Brain pericyte (primary cell): ENCODE measurements at places on chromosomes 4 and X.

GRCh38 chr4:179595671-179596410, 2153.6 kb upstream of the AGA start:
- no peak for DNase-seq

DNA sequence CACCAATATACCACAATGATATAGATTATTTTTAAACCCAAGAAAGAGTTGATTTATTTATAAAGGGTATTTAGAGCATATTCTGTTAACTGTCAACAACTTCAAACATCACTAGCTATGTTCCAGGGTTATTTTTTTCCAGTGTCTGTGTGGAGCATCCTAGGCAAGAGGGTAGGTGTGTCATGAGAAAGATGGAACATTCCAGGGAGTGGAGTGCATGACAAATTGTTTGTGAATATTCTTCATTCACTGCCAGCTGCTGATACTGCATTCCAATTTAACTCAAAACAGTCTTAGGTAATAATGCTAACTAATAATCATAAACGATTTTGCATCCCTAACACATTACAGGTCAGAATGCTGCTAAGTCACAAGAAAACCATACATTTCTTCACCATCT, 148.7 kb upstream of the RASGEF1B start:
- DNase-seq = no peak

GRCh38 chrX:133989490-133989889, 4.1 kb upstream of the GPC3 start:
- no peak for DNase-seq

DNA sequence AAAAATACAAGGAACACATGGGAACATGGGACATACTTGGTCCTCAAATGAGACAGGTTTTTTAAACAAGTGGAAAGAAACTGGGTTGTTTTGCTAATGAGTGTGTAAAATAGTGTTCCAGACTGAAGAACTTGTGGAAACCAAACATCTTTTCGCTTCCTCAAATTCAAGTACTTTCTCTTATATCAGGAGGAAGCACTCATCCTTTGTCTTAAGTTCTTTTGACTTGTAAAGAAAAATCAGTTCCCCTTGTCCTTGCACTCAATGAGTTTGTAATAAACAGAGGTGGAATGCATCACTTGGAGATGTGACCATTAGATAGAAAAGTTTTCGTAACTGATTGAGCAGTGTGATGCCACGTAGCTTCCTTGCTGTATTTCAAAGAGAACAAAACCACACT, 101.1 kb downstream of the PHOX2B start:
- DNase-seq = no peak

DNA sequence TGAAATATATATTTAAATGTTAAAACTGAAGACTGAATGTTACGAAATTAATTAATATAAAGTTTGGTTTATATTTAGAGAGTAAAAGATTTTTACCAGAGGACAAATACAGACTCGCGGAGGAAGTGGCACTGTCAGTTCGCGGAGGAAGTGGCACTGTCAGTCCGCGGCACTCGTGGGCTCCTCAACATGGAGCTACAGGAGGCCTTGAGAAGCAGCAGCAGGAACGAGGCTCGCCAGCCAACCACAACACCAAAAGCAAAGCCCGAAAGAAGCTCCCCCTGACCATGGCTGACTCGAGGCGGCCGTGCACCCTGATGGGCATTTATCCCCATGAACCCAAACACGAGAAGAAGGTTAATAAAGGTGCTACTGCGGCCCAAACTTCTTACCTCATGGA, 125.3 kb upstream of the PABPC4L start:
- DNase-seq = no peak

- DNase-seq = no peak
Observed at GRCh38 chrX:37781814-37782213, 2.0 kb downstream of the CYBB start.

- no peak for DNase-seq
Observed at GRCh38 chrX:153649915-153650782, 3.1 kb downstream of the DUSP9 start.

GRCh38 chr4:181503687-181504390, 739.4 kb upstream of the TENM3 start:
- DNase-seq = no peak

GRCh38 chrX:133053861-133054598, 42.9 kb downstream of the USP26 start:
- DNase-seq = no peak

DNA sequence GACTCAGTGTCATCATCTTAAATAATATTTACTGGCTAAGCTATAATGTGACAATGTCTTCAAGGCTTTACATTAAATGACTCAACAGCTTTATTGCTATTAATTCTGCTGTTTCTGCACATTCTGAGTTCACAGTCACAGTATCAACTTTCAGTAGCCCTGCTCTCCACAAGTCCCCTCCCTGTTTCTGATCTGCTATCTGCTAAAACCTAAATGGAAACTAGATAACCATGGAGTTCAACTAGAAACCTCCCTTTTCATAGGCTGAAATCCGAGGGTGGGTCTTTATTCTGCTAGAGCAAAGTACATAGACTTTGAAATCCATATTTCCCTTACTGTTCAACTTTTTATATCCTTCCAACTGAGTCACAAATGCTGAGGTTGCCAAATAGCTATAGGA, 5.4 kb upstream of the ACE2 start:
- DNase-seq = no peak

- DNase-seq = no peak
Observed at GRCh38 chr4:1807332-1807777, 14.3 kb downstream of the FGFR3 start.

DNA sequence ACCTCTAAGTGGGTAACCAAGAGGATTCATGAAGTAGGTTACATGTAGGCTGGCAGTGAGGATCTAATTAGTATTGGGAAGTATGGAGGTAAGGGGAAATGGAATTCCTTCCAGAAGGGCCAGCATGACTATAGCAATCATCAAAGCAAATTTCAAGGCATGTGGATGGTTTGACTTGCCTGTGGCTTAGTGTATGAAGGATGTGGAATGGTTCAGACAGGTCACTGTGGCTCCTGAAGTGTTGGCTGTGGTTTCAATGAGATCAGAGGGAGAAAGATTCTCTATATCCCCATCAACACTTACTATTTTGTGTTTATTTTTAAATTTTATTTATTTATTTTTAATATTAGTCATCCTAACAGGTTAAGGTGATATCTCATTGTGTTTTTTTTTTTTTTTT, 121.6 kb upstream of the TBC1D9 start:
- no peak for DNase-seq

GRCh38 chr4:25892796-25893195, 21.2 kb upstream of the SMIM20 start:
- no peak for DNase-seq

DNA sequence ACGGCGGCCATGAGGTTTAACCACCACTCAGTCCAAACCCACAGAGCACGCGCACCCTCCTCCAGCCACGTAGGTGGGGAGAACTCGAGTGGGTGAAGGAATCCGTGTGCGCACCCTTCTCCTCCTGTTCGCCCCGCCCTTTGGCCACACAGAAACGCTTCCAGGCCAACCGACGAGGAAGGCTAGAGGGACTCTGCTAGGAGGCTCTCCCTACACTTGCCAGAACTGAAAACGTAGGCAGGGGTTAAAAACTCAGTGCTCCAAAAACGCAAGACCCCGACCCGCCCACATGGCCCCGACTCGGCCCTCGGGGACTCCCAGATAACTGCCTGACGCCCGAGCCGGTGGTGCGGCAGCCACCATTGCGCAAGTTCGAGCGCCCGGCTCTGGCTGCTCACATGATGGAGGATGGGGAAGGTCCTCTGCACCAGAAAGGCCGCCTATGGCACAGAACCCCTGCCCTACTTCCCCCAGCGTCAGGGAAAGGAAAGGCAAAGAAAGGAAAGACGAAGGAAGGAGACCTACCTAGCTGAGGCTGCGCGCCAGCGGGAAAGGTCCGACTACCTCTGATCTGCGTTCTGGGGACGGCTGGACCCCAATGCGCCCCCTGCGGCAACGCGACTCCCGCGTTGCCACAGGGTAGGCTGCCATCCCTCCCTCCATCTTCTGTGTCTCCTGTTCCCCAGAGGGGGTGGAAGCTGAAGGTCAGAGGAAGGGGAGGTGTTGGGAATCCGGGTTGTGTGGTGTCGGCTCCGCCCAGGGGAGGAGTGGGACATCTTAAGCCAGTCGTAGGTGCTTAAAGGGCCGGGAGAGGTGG, 201.9 kb upstream of the AGTR2 start:
- DNase-seq = no peak

GRCh38 chrX:101411984-101412383, 4.0 kb downstream of the HNRNPH2 start:
- DNase-seq = no peak

GRCh38 chr4:125985856-125986255, 671.1 kb downstream of the FAT4 start:
- no peak for DNase-seq

GRCh38 chr4:1047976-1048772, 36.7 kb downstream of the FGFRL1 start:
- no peak for DNase-seq

DNA sequence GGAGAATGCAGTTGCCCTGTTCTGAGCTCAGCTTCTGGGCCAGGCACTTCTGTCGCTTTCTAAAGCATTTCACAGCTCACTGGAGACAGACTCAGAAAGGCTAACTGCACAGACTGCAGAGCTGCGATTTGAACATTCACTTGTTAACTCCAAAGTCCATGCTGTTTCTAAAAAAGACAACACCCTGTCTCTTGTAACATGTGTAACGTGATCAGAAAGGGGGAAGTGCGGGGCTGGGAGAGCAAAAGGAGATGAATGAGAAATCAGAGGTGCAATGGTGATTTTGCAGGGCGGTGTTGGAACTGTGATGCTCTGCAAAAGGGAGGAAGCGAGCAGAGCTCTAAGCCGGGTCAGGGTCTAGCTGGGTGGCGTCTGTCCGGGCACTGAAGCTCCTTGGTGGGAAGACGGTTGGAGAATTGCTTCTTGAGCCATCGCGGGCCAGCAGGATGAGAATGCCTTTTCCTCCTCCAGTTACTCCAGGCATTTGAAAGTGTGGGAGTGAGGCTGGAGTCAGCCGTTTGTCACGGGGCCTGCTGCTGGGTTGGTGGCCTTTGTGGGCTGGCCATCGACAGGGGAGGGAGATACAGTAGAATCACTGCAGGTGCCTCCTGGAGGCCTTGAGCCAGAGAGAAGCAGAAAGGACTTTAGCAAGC, 20.3 kb downstream of the TBC1D14 start:
- DNase-seq = no peak

DNA sequence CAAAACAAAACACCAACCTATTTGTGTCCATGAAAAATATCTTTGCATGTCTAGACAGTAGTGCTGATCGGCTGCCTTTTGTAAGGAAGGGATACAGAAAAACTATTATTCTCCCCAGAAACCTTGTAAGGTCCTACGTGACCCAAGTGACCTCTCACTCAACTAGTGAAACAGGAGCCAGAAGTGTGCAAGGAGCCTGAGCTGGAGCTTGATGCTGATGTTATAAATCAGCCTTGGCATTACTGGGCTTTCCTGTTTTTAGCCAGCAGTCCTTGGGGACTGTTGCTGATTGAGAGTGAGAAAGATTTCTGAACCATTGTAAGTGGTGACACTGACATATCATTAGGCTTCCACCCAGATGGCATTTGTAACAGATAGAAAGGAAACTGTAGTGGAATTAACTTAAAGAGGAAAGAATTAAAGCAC, 100.8 kb upstream of the LIMCH1 start:
- no peak for DNase-seq

- no peak for DNase-seq
Observed at GRCh38 chr4:1396806-1397455, 9.3 kb downstream of the NKX1-1 start.

GRCh38 chr4:41653523-41653922, 95.0 kb downstream of the PHOX2B start:
- DNase-seq = no peak
